Muscle of back (tissue), 13 donors: ENCODE measurements at places on chromosomes 16 and 17. TPM values are rescaled to one million over a fixed set of nuclear protein-coding genes. Genes with fewer than 3 reads are reported as not detected.
A peak's percentile ranks its signal among the peaks of the same experiment; 100 is the strongest.

C1QL1 gene
- 2.8 TPM for polyA plus RNA-seq

GSE1 gene
- 45.6 TPM for polyA plus RNA-seq

CDRT15L2 gene
- not detected for polyA plus RNA-seq

CRHR1 gene
- polyA plus RNA-seq: not detected

CA5A gene
- 0.17 TPM for polyA plus RNA-seq

WNK4 gene
- polyA plus RNA-seq: 0.36 TPM

CAPNS2 gene
- not detected for polyA plus RNA-seq

CDH3 gene
- polyA plus RNA-seq: 0.17 TPM

ALOX15B gene
- 0.37 TPM for polyA plus RNA-seq

CTRB2 gene
- polyA plus RNA-seq: not detected

- DNase-seq: no peak
These were observed 208.5 kb downstream of the WWOX start for GRCh38 chr16:78307824-78308528.

DNA sequence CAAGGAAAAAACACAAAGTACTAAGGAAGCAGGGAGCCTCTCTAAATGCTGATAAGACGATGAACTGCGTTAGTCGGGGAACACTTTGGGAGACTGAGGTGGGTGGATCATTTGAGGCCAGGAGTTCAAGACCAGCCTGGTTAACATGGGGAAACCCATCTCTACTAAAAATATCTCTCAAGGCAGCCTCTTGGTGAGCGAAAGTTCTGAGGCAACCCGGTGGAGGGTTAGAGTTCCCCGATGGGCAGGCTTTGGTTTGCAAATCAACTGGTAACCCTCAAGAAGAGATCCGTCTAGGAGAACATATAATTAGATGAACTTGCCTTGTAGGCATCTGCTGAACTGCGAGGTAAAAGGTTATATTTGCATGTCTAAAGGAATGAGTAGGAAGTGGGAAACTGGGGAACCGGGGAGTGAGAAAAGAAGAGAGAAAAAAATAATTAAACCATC, 44.6 kb downstream of the WSB1 start:
- no peak for DNase-seq

- DNase-seq: no peak
These were observed 15.7 kb downstream of the UNC119 start for GRCh38 chr17:28536532-28537218.

DNA sequence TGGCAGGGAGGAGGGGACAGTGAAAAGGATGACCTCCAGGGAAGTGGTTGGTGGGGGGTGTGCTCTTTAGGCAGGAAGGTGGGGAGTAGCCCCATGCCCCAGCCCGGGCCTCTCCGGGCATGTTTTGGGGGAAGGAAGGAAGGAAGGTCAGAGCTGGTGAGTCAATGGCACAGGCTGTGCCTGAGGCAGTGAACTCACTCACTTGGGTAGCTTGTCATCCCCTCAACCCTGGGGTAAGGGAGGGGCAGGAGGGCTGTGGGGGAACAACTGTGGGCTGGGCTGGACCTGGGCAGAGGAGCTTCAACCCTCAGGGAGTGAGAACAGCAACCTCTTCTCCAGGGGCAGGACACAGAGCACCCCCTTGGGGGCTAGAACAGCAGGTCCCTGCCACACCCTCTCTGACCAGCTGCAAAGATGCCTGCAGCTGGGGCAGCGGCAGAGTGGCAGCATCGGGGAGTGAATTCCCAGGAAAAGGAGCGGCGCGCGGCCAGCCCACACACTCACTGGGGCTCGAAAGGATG, 6.3 kb downstream of the CSF3 start:
- DNase-seq: no peak

- DNase-seq: no peak
These were observed 4.0 kb downstream of the CES2 start for GRCh38 chr16:66939366-66939765.

- DNase-seq: no peak
These were observed 269.0 kb downstream of the C16orf95 start for GRCh38 chr16:87048038-87048729.

DNA sequence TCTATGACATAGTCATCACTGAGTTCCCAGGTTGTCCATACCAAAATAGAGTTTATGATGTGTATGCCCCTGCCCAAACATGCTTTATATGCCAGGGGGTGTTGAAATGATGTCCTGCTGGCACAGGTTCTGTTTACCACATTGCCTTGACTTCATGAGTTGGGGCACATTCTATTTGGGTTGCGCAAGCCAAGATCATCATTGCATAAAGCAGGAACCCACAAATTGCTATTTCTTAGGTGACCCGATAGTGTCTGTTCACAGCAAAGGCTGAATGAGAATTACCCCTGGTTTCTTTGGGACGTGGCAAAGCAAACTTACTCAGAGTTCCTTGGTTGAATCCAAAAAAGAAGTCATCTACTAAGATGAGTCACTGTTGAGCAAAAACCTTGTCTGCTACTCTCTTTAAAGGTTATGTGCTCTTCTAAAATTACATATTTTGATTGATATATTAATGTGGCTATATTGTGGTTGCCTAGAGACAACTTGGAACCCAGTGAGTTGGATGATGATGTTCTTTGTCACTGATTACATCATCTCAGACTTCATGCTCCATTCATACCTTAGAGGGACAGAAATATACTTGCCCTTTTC, 912.6 kb upstream of the SOX9 start:
- no peak for DNase-seq

GRCh38 chr17:19728084-19728495, 11.7 kb upstream of the SLC47A2 start:
- DNase-seq: peak; percentile 84

- DNase-seq: no peak
These were observed 15.9 kb upstream of the PECAM1 start for GRCh38 chr17:64406321-64407200.

DNA sequence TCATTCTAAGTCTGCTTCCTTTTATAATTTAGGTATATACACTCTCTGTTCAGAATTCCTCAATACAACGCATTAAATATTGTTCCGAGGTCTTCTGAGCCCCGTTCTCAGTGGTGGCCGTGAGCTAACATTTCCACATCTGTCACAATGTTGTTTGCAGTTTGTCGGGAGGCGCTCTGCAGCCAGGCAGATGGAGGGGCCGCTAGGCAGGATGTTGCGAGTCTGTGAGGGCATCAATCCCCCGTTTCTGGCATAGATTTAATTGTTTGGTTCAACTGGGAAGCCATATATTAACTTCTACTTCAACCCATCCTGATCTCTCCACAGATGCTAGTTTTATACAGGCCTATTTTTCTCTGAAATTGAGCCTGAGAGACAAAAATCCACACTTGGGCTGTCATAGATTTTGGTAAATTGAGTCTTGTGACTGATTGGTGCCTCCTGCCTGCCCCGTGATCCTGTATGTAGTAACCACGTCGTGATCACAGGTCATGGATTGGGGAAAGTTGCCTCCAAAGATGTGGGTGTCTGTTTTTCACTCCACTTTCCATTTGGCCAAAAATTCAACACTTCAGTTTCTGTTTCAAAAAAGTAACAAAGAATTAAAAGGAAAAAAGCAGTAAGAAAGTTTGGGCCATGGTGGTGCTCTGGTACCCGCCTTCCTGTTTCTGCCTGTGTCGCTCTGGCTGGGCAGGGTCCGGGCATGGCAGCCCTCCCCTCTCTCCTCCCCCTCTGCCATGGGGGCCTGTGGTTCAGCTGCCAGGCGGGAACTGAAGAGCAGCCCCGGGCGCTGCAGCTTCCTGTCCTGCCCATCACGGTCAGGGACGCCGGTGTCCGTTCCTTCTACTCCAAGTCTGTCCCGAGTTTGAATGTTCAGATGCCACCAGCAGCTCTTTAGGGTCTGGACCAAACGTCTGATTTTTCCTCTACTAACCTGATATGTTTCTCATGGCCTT, 41.5 kb downstream of the RPTOR start:
- DNase-seq: no peak

DNA sequence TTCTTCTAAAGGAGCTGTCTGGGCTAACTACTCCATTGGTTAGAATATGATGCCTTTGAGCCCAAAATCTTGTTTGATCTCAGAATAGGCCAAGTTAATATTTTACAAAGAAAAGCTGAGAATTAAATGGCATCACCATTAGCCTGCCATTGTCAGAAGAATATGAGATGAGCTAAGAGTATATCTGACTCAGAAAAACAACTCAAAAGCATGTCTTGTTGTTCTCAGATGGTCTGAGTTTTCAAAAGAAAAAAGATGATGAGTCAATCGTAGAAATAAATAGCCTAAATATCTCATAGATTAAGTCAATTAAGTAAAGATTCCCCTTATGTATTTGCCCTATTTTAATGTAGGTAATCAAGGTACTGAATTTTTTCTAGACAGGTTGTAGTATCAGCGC, 197.1 kb upstream of the TBX2 start:
- no peak for DNase-seq

GRCh38 chr17:50850640-50851039, 15.3 kb downstream of the WFIKKN2 start:
- DNase-seq: no peak

DNA sequence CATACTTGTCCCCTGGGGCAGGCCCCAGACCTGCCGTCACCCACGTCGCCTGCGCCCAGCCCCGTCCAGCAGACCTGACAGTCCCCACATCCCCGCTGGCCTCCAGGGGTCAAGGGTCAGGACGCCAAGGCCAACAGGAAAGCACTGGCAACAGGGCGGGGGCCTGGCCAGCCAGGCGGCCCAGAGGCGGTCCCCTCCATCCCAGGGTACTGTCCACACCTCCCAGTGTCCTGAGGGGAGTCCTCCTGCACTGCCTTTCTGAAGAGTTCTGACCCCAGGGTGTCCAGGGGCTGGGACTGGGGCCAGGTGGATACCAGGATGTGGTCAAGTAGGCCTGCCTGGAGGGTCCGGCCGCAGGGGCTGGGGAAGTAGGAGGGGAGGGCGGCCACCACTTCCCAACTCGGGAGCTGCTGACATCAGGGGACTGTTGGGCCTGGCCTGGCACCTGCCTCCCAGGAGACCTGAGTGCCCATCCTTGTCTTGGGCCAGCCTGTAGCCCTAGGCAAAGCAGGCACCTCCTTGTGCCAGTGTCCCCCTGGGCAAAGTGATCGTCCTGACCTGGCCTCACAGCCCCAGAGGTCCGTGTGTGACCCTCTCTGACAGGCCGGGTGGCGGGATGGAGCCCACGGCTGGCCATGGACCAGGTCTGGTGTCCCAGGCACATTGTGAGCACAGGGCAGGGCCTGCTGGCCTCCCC, 6.7 kb upstream of the AXIN1 start:
- DNase-seq: no peak

DNA sequence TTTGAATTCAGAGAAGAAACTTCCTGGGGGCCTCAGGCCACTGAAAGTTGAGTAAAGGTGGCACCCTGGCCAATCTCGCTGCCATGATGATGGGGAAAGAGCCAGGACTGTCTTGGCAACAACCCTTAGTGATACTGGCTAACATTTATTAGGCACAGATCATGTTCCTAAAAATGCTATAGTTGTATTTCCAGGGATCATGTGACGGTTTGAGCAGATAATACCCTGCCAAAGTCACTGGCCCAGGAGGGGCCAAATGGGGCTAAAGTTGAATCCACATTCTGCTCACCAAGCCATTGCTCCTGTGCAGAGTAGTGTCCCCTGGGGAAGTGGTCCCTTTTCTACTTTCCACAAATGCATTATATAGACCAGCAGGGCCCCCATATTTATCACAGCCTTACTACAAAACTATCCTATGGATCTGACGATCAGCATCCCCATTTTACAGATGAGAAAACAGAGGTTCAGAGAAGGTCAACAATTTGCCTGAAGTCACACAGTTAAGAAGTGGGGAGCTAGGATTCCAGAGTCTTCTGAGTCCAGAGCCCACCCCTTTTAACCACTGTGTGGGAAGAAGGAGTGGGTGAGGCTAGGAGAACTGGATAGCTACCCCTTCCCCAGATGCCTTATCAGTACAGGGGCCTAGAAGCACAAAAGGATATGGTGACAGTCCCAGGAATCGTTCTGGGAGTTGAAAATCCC, 300.0 kb upstream of the IRX3 start:
- no peak for DNase-seq

- no peak for DNase-seq
These were observed 137.2 kb downstream of the AHSP start for GRCh38 chr16:31664683-31665482.

DNA sequence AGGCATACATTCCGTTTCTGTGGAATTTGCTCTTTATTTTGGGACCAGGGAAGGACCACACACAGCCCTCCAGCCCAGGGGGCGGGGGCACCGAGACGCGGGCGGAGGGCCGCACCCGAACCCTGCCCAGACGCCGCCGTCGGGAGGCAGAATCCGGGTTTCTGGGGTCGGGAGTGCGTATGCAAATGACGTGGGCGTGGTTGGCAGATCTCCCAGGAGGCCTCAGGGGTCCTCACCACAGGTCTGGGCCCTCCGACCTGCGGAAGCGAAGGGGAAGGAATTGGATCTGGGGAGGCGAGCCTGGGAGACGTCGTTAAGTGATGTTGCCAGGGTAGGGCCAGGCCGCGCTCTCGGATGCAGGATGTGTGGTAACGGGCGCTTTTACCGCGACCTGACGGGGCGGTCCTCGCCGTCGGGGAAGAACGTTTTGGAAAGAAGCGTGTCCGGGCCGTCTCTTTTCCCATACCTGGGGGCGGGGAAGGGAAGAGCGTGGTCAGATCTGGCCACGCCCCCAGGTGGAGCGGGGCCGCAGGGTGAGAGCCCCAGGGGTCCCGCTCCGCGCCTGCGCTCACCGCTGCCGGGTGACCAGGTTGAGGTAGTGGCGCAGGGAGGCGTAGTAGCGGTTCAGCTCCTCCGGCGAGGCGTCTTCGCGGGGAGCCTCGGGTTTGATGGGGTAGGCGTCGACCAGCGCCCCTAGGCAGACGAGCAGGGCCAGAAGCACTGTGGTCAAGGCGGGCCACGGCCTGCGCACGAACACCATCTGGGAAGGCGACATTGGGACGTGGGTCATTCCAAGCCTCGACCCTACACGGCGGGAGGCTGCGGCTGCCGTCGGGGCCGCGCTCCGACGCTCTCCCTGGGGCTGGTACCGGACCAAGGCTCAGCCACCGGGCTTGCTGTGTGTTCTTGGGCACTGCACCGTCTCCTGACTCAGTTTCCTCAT, 745 bp downstream of the PYY start:
- DNase-seq: no peak

- DNase-seq: peak; percentile 56
These were observed 23.4 kb downstream of the WWOX start for GRCh38 chr16:78122774-78123315.

DNA sequence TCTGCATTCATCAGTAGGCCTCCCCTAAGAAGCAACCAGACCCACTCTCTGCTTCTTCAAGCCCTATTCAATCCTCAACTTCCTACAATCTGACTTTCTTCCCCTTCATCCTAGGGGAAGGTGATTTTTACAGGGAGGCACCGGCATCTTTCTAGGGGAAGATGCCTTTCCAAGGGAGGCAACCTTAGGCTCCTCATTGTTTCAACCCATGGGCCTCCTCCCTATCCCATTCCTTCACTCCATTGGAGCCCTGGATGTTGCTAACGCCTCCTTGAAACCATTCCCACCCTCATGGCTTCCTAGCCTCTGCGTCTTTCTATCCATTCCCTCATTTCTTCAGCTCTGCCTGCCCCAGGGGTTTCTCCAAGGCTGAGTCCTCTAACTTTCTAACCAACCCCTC, 2.7 kb upstream of the CUEDC1 start:
- DNase-seq: no peak

DNA sequence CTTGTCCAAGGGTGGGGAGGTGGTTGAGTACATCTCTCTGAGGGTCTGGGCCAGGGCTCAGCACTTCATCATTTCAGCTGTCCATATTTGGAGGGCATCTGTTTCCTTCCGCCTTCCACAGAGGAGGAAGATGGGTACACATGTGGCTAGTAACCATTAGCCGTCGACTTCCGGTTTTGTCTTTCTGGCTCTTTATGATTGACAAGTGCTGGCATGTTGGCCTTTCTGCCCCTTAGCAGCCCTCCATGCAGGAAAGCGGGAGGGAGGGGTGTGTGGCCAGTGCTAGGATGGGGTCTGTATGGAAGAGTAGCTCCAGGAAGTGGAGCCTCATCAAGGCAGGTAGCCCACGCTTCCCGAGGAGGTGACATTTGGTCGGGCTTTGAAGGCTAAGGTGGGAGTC, 69.6 kb downstream of the RAI1 start:
- no peak for DNase-seq
